ENCODE measurements at places on chromosomes 6 and 20.

- no peak for DNase-seq
Measured at GRCh38 chr6:166050559-166050958, 117.1 kb downstream of the TBXT start.

- no peak for DNase-seq
Measured at GRCh38 chr6:114167583-114168576, 174.9 kb downstream of the HS3ST5 start.

DNA sequence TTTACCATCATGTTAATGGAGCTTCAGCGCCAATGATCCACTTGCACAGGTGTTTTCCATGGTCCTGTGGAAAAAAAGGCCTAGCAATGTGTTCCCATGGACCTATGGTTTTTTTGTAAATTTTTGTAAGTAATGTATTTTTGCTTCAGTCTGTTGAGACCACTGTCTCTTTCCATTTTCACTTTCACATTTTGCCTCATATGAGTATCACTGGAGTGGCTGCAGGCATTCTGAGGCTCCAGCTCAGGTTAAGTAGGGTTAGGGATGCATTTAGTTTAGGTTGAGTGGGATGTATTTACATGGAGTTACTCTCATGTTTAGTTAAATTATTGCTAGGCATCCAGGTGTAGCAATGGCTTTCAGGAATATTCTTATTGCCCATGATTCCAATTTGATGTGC is 19.2 kb upstream of the LMBRD1 start:
- DNase-seq = no peak

GRCh38 chr6:157461000-157461915 is 80.3 kb downstream of the ZDHHC14 start:
- DNase-seq = no peak

DNA sequence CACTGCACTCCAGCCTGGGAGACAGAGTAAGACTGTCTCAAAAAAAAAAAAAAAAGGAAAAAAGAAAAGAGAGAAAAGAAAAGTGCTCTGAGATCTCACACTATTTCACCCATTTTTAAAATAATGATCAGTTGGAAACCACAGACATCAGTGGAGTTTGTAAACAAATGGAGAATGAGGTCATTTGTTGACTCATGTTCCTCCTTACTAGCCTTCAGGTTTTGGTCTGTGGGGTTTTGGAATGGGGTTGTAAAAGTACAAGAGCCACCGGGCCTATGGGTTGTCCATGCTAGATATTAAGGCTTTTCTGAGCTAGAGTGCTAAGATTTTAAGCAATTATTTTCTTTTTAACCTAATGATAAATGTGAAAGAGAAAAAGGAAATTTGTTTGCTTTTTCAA is 104.4 kb upstream of the PRL start:
- DNase-seq = no peak

DNA sequence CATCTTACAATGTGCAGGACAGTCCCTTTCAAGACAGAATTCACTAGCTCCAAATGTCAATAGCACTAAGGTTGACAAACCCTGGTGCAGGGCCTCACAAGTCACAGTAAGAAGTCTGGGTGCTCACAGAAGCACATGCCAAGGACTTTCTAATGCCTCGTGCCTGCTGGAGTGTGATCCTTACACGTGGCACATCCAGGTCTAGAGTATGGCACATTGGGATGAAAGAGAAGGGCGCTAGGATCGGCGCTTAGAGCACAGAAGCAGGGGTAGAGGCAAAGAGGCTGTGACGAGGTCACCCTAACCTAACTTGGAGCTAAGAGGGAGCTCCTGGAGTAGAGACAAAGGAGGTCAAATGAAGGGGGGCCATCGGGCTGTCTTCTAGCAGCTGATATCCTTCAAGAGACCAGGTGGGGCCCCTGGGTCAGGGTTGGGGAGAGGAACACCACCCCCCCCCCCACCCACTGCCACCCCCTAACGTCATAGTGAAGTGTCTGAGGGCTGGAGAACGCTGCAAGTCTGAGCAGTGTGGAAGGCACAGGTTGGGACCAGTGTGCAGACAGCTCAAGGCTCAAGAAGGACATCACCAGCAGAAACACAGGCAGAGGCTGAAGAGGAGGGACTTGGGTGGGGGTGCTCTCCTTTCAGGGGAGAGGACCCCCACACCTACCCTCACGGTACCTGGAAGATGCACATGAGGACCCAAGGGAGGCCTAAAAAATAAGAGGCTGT is 97.8 kb upstream of the MRPS10 start:
- DNase-seq = no peak

DNA sequence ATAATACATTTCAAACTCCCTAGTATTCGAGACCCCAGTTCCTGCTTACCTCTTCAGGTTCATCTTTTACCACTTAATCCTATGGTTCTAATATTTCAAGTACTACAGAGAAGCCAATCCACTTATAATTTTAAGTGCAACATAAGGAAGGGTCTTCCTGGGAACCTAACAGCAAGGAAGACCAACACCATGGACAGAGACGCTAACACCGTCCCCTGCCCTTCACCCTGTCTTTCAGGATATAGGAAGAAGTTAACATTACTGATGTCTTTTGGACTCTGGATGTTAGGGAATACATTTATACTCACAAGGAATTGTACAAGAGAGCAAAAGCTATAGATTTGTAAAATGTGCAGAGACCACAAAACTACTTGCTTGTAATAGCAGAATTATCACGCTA is 565.0 kb upstream of the CHD6 start:
- DNase-seq = no peak

DNA sequence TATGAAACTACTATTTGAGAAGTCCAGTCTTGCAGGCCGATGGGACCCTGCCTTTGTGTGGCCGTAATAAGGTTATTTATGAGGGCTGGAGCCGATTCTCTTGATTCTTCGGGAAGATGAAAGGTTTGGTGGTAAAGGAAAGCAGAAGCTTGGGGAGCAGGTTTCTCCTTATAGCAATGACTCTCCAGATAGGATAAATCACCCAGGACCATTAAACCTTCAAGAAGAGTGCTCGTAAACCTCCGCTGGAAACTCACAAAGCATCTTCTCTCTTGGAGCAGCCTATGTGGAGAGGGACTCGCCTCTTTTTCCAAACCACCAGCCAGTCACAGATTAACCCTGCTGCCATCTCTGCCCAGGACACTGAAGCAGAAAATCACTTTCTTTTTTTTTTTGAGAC is 69.6 kb upstream of the SALL4 start:
- DNase-seq = no peak

DNA sequence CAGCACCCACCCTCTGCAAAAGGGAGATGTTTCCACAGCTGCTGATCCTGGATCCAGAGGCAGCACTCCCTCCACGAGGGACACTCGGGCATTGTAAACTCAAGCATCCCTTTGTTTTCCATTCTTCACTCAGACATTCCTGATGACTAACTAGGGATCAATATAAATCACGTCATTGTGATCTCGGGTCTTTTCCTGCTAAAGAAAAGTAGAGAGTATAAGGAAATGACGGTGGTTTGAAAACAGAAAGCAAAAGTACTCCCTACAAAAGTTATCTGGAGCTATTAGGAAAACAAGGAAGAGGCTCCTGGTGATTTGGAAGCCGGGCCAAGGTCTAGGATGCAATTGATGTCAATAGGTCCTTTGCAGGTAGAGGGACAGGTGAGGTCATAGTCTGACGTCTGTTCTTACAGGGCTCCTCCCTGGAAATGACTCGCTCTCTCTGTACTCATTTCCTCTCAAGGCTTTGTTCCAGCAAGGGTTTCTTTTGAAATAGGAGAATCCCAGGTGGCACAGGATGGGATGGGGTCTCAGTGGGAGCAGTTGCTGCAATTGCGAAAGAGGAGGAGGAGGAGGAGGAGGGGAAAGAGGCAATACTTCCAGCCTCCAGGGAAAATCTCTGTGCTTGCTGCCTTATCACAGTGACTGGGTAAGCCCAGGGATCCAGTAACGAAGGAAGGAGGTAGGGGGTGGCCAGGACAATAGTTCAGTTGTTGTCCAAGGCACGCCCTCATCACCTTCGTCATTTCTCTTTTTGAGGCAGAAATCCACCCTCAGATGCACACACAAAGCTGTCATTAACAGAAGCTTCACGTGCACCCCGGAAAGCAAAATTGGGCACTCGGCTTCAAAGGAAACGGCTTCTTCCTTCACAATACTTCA is 222.8 kb downstream of the LY86 start:
- no peak for DNase-seq

DNA sequence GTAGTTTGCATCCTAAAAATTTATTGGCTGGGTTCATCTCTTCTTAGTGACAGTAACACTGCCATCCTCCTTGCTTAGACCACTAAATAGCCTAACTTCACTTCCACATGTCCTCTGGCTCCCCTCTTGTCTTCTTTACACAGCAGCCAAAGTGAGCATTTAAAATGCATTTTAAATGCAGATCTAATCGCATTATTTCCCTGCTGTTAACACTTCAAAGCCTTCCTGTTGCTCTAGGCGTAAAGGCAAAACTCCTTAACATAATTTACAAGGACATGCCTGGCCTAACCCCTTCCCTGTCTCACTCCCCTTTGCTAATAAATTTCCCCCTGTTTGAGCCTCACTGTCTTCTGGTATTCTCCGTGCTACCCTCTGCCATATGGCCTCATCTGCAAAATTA is 26.5 kb downstream of the NKAIN2 start:
- no peak for DNase-seq

DNA sequence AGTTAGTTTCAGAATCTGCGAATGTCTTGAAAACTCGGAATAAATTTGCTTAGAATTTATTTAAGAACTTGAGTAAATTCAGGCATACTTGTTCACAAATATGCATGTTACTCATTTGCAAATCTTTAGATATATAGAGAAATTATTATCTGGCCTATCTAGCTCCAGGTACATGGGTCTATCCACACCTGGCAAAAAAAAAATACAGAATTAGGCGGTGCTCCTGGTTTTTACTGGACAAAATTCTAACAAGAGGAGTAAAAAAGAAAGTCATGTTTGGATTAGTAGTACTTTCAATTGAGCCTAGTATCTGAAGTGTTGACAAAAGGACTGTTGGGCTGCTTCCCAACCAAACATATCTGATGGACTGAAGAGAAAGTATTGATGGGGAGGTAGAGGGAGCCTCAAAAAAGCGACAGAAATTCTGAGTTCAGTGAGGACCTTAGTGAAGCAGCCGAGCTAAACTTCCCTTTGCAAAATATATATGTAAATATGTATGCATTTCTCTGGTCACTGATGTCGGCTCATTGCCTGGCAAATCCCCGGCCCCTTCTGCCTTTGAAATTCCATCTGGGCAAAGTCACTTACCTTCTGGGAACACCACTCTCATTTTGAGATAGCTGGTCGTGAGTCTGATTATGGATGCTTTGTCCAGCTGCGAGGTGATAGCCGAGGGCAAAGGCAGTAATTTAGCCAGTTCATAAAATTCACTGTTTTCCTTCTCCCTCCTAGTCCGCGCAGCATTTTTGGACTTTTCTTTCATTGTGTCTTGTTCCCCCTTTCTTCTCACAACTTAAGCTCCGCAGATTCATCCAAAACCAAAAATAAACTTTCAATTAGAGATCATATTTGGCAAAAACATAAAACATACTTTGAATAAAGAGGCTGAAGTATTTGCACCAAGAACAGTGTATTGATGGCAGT is 1.8 kb downstream of the SIM1 start:
- no peak for DNase-seq

DNA sequence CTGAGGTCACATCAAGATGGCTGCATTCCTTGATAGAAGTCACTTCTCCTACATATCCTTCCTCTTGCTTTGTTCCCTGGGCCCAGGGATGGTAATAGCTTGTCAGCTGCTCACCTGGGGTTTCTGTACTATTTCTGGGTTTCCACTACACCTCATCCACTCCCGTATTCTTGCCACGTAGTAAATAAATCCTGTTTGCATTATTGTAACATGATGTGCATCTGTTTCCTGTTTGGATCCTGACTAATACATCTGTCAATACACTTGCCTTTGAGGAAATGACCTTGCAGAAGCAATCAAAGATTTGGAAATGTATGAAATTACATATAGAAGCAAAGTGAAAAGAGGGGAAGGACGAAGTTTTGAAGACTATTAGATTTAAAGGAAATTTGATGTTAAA is 619.0 kb downstream of the PHF3 start:
- no peak for DNase-seq

GRCh38 chr6:16690608-16691142 is 70.6 kb downstream of the ATXN1 start:
- DNase-seq = no peak
